Natural killer cell (primary cell): ENCODE measurements at places on chromosomes 5 and 9. TPM values are rescaled to one million over a fixed set of nuclear protein-coding genes. Genes with fewer than 3 reads are reported as not detected.

GRCh38 chr9:137243626-137244485 lies 2.8 kb downstream of the TUBB4B start:
- DNase-seq: no peak

- no peak for DNase-seq
Measured at GRCh38 chr9:126619361-126620135, 5.8 kb downstream of the LMX1B start.

- DNase-seq: no peak
Measured at GRCh38 chr5:120207129-120207528, 257.0 kb upstream of the PRR16 start.

DNA sequence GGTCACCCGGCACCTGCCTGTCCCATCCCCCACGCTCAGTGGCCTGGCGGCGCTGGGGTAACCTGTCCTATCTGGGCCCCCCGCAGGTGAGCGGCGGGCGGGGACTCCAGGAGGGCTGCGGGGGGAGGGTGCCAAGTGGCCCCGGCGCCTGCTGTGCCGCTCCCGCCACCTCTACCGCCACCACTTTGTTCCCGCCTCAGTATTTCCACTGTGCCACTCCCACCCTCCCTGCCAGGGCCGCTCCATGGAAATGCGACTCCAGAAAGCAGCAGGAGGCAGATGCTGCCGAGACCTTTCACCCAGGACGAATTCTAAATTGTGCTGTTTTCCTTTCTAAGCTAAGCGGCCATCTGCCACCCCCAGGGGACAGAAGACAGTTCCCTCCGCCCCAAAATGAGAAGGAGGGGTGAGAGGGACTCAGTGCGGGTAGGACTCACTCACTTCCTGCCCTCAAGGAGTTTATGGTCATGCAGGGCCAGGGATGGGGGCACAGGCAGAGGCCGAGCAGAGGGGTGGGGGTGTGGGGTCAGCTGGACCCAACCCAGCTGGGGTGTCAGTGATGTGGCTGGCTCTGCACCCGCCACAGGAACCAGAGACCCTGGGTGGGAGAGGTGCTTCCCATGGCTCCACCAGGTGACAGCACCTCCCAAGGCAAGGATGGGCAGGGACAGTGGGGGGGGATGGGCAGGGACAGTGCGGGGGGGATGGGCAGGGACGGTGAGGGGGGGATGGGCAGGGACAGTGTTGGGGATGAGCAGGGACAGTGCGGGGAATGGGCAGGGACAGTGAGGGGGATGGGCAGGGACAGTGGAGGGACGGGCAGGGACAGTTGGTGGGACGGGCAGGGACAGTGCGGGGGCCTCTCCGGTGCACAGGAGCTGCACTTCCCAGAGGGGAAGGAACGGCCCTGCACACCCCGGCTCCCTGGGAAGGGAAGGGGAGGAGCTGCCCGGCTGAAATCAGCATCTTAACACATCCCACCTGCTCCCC lies 17.8 kb downstream of the NOTCH1 start:
- no peak for DNase-seq

Gene HMCN2
- total RNA-seq: not detected
